ENCODE measurements at places on chromosomes 7 and 10.

DNA sequence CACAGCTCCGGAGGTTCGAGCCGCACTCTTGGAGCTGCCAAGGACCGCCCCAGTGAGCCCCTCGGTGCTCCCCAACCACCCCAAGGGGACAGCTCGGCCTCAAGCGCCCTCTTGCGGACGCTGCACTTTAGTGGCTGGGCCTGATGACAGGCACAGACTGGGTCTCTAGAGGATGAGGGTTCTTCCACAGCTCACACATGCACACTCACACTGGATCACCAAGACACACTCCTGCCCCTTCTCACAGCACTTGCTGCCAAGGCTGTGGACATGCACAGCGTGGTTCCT lies 2.1 kb downstream of the RET start:
- peak; percentile 31 for DNase-seq

DNA sequence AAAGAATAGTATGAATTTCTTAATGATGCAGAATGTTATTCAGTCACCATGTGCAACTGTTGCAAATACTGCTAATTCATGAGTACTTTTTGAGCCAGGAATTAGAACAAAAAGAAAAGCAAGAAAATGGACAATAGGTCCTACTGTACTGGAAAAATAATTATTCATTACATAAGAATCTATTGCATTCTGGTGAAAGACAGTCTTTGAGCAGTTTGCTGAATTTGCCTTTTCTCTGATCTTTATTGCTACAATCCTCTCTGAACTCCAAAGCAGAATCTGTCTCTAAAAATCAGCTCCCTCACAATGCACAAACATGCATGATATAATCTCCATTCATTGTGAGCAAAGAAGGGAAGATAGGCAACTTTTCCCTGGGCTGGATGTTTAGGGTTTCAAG lies 12.8 kb downstream of the IFIT2 start:
- no peak for DNase-seq

GRCh38 chr7:33981671-33982424 lies 76.5 kb downstream of the BMPER start:
- DNase-seq: no peak

GRCh38 chr10:132245056-132245455 lies 58.3 kb downstream of the DPYSL4 start:
- no peak for DNase-seq

DNA sequence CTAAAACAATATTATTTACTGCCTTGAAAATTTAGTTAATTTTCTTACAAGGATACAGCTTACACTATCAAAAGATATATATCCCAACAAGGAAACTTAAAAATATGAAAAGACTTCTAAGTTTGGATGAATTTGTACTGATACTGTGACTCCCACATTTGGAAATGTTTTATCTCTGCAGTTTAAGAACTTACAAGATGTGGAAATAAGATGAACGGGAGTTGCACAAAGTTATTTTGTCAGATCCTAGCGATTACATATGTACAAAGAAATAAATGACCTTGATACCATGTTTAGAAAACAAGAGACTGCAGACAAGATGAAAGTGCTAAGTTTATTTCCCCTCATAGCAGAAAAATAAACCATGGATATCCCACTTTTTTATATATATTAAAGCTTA lies 103.7 kb upstream of the TMEM106B start:
- DNase-seq: no peak
